ENCODE measurements at places on chromosomes 16 and 17.

DNA sequence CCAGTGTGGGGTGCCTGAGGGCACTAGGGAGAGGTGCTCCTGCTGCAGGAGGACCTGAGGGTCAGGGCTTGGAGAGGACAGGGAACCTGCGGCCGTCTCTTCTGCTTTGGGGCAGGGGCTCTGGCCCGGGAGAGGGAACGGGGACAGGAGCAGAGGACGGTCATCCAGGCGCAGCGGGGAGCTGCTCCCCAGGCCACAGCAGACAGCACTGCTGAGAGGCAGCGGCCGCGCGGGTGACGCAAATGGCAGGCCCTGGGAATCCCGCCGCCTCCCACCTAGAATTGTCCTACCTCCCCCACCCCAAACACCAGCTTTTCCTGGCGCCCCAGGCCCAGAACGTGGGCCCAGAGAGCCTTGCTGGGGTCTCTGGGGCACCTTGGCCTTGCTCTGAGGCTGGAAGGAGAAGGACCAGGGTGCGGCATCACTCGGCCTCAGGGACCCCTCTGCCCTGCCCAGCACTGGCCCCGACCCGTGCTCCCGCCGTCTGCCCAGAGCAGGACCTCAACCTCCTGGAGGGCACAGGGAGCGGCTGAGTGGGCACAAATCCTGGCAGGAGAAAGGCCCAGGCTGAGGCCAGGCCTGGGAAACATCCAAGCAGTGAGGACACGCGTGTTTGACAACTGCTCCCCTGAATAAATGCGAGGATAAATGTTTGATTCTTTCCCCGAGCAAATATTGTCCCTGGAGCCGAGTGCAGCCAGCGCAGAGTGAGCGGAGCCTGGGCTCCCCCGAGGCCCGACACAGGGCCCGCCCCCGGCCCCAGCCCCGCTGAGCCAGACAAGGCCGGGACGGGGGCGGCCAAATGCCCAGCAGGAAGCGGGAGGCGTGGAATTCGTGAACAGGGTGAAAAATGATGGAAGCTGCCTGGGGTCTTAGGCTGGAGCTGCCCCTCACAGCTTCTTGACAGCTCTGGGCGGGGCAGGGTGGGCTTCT lies 8.5 kb downstream of the SSTR5 start:
- DNase-seq, result no peak

- DNase-seq, result no peak
Observed at GRCh38 chr17:68835071-68835470, 120.1 kb downstream of the ABCA8 start.

DNA sequence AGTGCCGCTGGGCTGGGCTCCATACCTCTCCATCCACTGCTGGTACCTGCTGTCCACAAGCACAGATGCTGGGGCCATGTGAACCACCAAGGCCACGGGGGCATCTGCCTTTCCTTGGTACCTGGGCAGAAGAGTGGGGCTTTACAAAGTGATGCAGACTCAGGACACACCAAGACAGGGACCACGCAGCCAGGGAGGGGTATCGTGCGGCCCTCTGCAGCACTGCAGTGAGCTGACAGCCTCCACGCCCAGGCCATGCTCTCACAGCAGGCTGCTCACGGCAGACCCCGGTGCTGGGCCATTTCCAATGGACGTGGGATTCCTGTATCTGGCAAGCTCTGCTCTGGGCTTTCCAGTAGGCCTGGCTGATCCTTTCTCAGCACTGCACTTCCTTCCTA lies 14.4 kb downstream of the ELAC2 start:
- no peak for DNase-seq

GRCh38 chr16:88770461-88771293 lies 14.3 kb downstream of the PIEZO1 start:
- no peak for DNase-seq

- peak; percentile 90 for DNase-seq
Observed at GRCh38 chr17:82892899-82893565, 53.2 kb upstream of the ZNF750 start.
